ENCODE measurements at places on chromosomes 1 and 21. TPM values are rescaled to one million over a fixed set of nuclear protein-coding genes. Genes with fewer than 3 reads are reported as not detected.

The RPTN gene
- not detected for total RNA-seq

The MCOLN3 gene
- 0.72 TPM for total RNA-seq

The PTPN22 gene
- 30.9 TPM for total RNA-seq

The KDF1 gene
- 1.1 TPM for total RNA-seq

The DDX59 gene
- total RNA-seq, result 36.7 TPM

The LCE1C gene
- total RNA-seq, result not detected

The THRAP3 gene
- 72.8 TPM for total RNA-seq

The DIPK1A gene
- 15.7 TPM for total RNA-seq

The SELENBP1 gene
- 95.7 TPM for total RNA-seq

The IL22RA1 gene
- total RNA-seq, result not detected

The OLFML2B gene
- 17.9 TPM for total RNA-seq

The ZBTB8B gene
- not detected for total RNA-seq

The SPRR1A gene
- total RNA-seq, result not detected

The GJB3 gene
- not detected for total RNA-seq
